ENCODE measurements at places on chromosomes 11 and 22. TPM values are rescaled to one million over a fixed set of nuclear protein-coding genes. Genes with fewer than 3 reads are reported as not detected.

The GTSE1 gene
- 8.6 TPM for total RNA-seq

The ZC3H7B gene
- total RNA-seq: 68.1 TPM

The NLRP14 gene
- total RNA-seq: 0.99 TPM

The RELA gene
- total RNA-seq: 35.4 TPM

The OR5B21 gene
- total RNA-seq: 0.23 TPM

The OR8A1 gene
- total RNA-seq: not detected

Data from metanephros (tissue), 2 donors.